ENCODE measurements at places on chromosomes 6 and 20. TPM values are rescaled to one million over a fixed set of nuclear protein-coding genes. Genes with fewer than 3 reads are reported as not detected.

Gene ERVFRD-1
- total RNA-seq = not detected

Gene INSM1
- not detected for total RNA-seq

Gene FOXQ1
- not detected for total RNA-seq

Gene ASIP
- not detected for total RNA-seq

Gene HFE
- total RNA-seq = 9.5 TPM

Gene LBP
- total RNA-seq = not detected
